ENCODE measurements at places on chromosomes 7 and 10. TPM values are rescaled to one million over a fixed set of nuclear protein-coding genes. Genes with fewer than 3 reads are reported as not detected.
A peak's percentile ranks its signal among the peaks of the same experiment; 100 is the strongest.

DNA sequence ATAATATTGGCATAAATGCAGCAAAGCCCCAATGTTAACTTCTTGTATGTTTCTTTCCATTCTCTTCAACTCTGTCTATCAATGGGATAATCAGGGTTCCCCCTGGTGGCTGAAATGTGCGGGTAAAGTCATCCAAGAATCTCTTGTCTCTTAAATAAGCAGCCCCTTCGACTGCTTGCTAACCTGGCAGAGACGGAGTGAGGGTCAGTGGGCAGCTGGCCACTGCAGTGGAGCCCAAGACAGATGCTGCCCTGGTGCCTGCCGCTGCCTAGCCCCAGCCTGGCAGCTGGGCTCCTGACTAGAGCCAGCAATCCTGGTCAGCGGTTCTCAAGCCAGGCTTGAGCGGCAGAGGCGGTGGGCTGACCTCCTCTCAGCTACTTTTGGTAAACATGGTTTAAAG lies 248.9 kb downstream of the COBL start:
- peak; percentile 83 for DNase-seq
- no peaks in the 10 kb centered on the region for H3K27me3 ChIP-seq
- peaks cover 52% of the 10 kb centered on the region for H3K4me1 ChIP-seq
- H3K36me3 ChIP-seq, result no peaks in the 10 kb centered on the region
- H3K27ac ChIP-seq, result peak overlapping the region; percentile 57

- no peaks in the 10 kb centered on the region for H3K27me3 ChIP-seq
- H3K27ac ChIP-seq, result no peak overlapping the region
- no peaks in the 10 kb centered on the region for H3K4me1 ChIP-seq
- no peak for DNase-seq
- H3K36me3 ChIP-seq, result no peaks in the 10 kb centered on the region
Observed at GRCh38 chr7:102024005-102024768, 206.8 kb downstream of the CUX1 start.

Gene C10orf105
- total RNA-seq, result not detected

Gene MALRD1
- 1.3 TPM for total RNA-seq

- H3K4me3 ChIP-seq, result no peak overlapping the region
- no peak overlapping the region for H3K27ac ChIP-seq
- no peaks in the 10 kb centered on the region for H3K36me3 ChIP-seq
Observed at GRCh38 chr10:7045891-7046599, 364.8 kb downstream of the SFMBT2 start.

Gene TMEM196
- not detected for total RNA-seq

- no peaks in the 10 kb centered on the region for H3K27me3 ChIP-seq
- no peak for DNase-seq
- no peak overlapping the region for H3K27ac ChIP-seq
- H3K4me3 ChIP-seq, result no peak overlapping the region
- H3K36me3 ChIP-seq, result no peaks in the 10 kb centered on the region
Observed at GRCh38 chr7:5094641-5095040, 49.0 kb downstream of the RBAK start.

DNA sequence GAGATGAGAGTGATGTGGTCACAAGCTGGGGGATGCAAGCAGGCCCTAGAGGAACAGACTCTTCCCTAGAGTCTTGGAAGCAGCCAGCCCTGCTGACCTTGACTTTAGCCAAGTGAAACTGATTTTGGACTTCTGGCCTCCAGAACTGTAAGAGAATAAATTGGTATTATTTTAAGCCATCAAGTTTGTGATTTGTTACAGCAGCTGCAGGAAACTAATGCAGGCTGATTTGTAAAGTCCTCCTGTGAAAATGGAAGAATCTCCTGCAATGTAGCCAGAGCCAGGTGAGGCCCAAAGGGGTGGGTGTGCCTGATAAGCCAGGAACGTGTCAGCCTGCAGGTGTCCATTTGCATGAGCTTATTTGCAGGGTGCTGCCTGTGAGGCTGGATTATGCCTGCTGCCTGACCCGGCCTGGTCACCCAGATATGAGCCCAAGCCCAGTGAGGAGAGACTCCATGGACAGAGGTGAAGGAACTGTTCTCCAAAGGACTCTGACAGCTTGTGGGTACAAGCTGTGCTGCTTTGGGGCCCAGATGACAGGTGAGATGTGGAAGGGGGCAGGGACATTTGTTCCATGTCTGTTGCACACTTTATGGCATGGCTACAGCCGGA lies 24.6 kb upstream of the PLEKHA1 start:
- no peak overlapping the region for H3K4me3 ChIP-seq
- H3K27me3 ChIP-seq, result no peaks in the 10 kb centered on the region
- no peak for DNase-seq
- no peaks in the 10 kb centered on the region for H3K36me3 ChIP-seq
- no peaks in the 10 kb centered on the region for H3K4me1 ChIP-seq

Gene ANXA8L1
- not detected for total RNA-seq

DNA sequence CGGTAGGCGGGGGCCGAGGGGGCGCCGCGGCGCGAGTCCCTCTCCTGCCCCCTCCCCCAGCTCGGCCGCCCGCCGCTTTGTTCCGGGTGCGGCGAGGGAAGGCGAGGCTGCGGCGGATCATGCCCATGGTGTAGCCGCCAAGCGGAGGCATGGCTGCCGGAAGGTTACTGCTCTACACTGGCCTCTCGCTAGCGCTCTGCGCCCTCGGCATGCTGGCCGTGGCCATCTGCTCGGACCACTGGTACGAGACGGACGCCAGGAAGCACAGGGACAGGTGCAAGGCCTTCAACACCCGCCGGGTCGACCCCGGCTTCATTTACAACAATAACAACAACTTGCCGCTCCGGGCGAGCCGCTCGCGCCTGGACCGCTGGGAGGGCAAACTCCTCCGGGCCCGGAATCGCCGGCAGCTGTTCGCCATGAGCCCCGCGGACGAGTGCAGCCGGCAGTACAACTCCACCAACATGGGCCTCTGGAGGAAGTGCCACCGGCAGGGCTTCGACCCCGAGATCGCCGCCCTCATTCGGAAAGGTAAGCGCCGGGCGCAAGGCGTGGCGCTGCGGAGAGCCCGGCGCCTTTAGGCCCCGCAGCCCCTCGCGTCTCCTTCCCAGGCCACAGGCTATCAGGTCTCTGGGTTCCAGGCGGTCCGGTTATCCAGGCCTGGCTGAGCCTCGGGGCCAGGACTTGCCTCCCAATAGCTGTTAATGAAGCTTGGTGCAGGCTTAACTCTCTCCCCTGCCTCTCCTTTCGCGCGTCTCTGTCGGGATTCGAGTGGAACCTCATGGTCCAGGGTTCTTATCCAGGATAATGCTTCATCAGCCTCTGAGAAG lies 513 bp downstream of the TMEM178B start:
- H3K36me3 ChIP-seq, result no peaks in the 10 kb centered on the region
- H3K27me3 ChIP-seq, result no peaks in the 10 kb centered on the region
- H3K4me3 ChIP-seq, result peak overlapping the region; percentile 47
- H3K4me1 ChIP-seq, result peaks cover 39% of the 10 kb centered on the region
